ENCODE measurements at places on chromosomes 1 and 21.
A peak's percentile ranks its signal among the peaks of the same experiment; 100 is the strongest.

DNA sequence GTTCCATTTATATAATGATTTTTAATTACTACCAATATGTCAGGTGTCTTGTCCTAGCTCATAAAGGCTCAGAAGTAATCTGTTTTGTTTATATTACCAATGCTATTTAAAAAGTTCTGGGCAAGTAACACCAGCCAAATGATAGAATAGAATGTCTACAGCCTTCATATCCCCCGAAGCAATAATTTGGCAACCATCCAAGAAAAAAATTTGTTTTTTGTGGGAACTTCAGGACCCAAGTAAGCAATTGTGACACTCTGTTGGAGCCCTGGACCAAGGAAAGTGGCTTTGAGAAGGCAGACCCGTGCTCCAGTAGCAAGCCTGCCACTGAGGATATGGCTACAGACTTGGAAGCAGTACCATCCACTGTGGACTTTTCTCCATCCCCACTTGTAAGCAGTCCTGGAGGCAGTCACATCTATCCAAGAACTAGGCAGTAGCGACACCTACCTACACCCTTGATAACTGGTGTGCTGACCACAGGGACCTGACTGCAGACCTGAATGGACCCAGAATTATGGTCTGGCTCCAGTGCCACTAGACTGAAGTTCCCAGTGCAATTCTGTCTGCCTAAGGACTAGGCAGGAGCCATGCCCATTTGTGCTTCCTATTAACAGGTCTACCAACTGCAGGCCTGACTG lies 870.7 kb upstream of the ADGRL2 start:
- no peak for DNase-seq

DNA sequence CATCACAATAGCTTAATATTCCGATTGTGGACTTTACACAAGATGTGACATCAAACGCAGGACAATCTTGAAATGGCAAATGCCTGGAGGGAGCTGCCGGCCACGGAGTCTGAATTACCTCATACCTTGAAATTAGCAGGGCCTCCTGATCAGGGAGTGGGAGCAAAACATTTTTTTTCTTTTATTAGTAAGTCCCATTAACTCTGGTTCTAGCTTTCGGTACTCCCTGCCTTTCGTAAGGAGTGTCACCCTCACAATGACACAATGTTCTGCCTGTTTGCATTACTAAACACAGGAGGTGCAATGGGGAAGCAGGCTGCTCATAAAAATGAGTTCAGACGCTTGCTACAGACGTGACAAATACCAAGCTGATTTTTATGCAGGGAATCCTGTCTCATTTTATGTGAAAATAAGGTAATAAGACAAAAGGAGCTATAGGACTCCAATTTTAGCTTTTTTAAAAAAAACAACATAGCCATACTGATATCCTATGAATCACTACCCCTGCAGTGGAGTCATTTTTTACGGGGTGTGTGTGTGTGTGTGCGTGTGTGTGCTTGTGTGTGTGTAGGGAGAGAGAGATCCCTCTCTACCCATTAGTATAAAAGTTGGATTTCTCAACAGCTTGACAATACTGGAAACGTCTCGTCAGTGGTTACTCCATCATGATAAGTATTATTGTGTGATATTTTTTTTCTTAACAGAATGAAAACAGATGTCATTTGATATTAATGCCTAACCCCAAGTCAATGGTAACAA lies 205.1 kb upstream of the RUNX1 start:
- DNase-seq: no peak

- DNase-seq: peak; percentile 85
Observed at GRCh38 chr1:93446837-93447451, 974 bp upstream of the FNBP1L start.

DNA sequence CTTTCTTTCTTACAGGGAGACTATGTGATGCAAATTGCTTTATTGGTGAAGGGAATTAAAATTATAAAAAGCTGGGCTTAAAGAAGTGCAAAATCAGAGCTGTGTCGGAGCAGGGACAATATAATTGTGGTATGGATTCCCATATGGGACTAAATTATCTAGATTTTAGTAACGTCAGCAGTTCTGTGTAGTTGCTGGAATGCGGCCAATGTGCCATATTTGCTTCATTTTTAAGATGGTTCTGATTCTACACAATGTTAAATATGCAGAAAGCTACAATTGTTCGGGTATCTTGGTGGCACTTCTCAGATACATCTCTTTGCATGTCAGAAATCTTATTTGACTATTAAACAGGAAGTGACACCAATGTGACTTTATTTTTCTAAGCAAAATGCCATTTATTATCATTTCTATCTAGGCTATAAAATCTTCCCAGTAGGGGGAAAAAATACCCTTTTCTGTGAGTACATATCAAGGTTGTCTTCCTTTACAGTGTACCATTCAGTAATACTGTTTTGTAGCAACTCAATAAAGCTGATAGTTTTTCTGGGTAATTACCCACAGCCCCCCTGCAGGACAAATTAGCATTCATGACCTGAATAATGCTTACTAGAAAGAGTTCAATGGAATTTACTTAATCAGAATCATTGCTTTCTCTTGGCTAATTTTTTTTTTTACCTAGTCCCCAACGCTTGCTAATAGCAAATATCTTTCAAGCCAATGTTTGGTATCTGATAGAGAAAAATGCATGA lies 288.3 kb upstream of the ADGRL2 start:
- no peak for DNase-seq

GRCh38 chr1:231558708-231559185 lies 30.3 kb downstream of the TSNAX start:
- no peak for DNase-seq

DNA sequence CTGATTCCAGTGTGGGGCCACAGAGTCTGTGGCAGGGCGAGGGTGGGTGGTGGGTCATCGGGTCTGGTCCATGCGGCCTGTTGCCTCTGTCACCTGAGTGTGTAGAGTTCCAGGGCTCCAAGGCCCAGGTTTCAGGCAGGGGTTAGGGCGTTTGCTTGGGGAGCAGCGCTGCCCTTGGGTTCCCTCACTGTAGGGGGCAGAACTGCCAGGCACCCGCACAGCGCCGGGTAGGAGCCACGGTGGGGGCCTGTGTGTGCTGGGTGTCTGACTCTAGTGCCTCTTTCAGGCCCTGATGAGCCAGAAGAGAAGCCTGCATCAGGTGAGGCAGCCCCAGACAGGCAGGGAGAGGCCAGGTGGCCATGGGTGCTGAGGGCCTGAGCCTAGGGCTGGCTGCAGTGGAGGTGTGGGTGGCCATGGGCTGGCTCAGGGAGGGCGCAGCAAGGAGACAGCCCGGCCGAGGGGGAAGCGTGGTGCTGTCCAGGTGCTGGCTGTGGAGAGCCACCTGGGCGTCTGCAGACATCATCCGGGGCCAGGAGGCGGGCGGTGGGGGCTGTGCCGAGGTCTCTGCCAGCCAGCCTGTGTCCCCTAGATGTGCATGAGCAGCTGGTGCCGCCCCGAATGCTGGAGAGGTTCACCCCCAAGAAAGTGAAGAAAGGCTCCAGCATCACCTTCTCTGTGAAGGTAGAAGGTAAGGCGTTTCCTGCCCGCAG lies 72.3 kb downstream of the TRIM11 start:
- DNase-seq: no peak

- DNase-seq: no peak
Observed at GRCh38 chr1:81155131-81155530, 645.6 kb upstream of the ADGRL2 start.

- peak; percentile 85 for DNase-seq
Observed at GRCh38 chr1:199002661-199003060, 363.8 kb downstream of the PTPRC start.

GRCh38 chr1:204647114-204647804 lies 38.3 kb downstream of the LRRN2 start:
- no peak for DNase-seq

Data from NCI-H1417 (cell line).